Hypothalamus (tissue), 51 donors: ENCODE measurements at places on chromosomes 2 and 18.
A peak's percentile ranks its signal among the peaks of the same experiment; 100 is the strongest.

GRCh38 chr2:50014168-50014567 is 859.9 kb upstream of the FSHR start:
- DNase-seq, result no peak

DNA sequence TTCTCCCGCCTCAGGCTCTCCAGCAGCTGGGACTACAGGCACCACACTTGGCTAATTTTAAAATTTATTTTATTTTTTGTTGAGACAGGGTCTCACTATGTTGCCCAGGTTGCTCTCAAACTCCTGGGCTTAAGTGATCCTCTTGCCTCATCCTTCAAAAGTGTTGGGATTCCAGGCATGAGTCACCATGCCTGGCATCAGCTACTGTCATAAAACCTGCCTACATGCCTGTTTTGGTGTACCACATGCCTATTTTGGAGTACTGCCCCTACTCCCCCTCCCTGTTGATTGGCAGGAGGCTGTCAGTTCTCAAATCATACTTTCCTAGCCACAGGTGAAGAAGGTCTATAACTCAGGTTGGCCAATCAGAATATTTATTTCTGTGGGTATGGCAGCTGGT is 64.0 kb downstream of the CHST9 start:
- DNase-seq, result no peak

DNA sequence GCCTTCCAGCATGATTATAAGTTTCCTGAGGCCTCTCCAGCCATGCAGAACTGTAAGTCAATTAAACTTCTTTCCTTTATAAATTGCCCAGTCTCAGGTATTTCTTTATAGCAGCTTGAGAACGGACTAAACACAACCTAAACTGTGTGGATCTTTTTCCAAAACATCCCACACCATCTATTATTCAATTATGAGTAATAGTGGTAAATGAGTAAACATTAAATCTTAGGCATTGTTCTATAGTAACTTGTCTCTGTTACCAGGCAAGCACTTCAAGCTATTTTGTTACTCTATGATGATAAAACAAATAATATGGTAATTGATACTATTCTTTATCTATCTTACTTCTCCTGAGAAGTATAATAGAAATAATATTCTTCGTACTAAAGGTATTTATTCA is 536.9 kb upstream of the CHAC2 start:
- no peak for DNase-seq

- no peak for DNase-seq
Measured at GRCh38 chr2:8133363-8133762, 548.5 kb upstream of the ID2 start.

- DNase-seq, result no peak
Measured at GRCh38 chr2:158610059-158610458, 153.3 kb downstream of the PKP4 start.

- DNase-seq, result no peak
Measured at GRCh38 chr2:143279672-143280071, 150.5 kb downstream of the ARHGAP15 start.

GRCh38 chr2:37415128-37415820 is 70.8 kb downstream of the QPCT start:
- no peak for DNase-seq

DNA sequence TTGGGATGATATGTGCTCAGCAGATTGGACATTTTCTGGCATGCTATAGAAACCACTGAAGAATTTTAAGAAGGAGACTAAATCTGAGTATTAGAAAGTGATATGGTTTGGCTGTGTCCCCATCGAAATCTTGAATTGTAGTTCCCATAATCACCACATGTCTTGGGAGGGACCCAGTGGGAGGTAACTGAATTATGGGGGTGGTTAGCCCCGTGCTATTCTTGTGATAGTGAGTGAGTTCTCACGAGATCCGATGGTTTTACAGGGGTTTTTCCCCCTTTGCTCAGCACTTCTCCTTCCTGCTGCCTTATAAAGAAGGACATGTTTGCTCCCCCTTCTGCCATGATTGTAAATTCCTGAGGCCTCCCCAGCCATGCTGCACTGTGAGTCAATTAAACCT is 535.9 kb upstream of the VRK2 start:
- no peak for DNase-seq

DNA sequence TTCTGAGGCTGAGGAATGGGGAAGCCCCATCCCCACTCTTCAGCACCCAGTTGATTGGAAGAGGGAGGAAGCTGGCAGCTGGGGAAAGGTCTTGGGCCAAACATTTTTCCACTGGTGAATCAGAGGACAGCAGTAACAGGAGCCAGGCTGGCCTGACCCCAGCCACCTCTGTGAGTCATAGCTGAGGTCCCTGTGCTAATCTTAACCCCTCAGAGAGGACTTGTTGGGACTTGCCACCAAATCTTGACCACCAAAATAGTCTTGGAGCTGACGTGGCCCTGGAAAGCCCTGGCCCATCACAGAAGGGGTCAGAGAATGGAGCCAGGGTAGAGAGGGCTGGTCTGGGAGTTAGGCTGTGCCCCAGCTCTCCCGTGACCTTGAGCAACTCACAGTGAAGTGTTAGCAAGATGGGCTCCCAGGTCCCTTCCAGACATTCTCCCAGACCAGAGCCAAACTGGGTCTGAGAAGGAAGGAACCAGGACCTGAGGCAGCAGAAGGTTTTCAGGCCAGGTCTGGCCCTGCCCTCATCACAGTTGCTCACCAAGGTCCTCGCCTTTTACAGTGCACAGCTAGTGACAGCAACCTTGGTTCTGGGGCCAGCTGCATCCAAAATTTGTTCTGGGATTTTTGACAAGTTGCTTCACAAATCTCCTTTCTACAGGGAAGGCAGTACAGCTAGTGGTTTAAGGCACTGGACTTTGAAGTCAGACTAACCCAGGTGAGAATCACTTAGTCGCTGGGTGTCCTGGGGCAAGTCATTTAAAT is 266.6 kb downstream of the CYP26B1 start:
- no peak for DNase-seq

- no peak for DNase-seq
Measured at GRCh38 chr18:63079114-63079513, 240.5 kb downstream of the BCL2 start.

DNA sequence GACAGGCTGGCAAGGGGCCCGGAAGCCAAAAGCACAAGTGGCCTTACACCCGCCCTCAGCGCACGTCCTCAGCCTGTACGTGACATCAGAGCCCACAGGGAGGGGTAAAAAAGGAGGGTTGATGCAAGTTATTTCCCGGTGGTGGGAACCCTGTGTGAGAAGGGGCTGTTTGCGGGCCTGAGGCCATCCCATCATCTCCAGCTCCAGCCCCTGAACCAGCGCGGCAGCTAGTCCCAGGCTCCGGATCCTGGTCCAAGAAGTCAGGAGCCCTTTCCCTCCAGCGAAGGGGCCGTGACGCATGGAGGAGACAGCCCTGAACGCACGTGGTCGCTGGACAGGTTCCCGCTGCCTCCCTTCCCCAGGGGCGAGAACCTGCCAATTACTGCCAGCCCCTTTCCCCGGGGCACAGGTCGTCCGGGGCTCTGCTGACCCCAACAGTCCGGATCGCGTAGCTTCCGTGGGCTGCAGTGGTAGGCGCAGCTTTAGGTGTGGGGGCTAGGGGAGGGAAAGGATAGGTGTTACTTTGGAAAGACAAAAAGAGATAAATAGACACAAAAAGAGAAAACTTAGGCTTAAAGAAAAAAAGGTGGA is 1.3 kb upstream of the LRP2 start:
- DNase-seq, result no peak

GRCh38 chr2:226446406-226447001 is 353.1 kb downstream of the IRS1 start:
- DNase-seq, result no peak

DNA sequence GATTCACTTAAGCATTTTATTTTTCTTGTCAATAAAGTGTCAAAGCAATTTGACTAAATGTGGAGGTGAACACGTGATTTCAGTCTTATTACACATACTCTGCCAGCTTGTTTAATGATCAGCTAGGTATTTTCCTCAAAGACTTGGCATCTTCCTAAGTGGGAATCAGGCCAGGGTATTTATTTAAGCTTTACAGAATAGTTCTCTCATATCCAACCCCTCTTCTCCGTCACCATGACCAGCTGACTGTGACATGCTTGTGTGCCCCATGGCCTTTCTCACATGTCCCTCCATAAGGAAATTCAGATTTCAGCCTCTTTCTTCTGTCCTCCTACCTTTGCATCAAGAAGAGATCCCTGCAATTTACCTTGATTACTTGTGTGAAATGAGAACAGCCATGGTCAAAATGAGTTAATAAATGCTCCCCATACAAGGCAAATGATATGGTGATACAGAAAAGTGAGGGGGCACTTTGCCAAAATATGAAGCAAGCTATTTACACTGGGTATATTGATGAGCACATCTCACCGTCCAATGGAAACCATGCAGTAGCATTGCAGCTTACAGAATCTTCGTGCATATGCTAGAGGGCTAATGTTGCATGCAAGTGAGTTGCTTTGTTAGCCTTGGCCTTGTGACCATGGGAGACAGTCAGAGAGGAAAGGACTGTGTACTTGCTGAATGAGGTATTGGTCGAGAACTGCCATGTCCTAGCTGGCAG is 202.2 kb downstream of the RNF152 start:
- DNase-seq, result no peak

GRCh38 chr2:101300164-101300563 is 8.3 kb downstream of the RNF149 start:
- no peak for DNase-seq

GRCh38 chr2:146992057-146992456 is 852.8 kb upstream of the ACVR2A start:
- no peak for DNase-seq

- DNase-seq, result no peak
Measured at GRCh38 chr18:79589601-79590091, 90.0 kb upstream of the CTDP1 start.

DNA sequence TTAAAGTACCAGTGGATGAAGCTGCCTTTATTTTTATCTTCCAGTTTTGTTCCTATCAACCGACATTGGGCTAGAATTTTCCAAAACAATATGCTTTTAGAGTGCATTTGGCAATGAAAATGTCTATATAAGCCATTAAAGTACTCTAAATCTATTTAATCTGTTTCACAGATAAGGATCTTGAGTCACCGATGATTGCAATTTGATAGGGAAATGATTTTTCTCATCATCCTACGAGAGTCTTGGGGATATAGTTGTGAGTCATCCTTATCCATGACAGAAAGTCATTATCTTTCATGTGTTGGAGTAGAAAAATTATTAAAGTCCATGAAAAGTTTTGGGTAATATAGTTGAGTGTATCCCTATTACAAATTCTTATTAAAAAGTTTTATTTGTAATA is 26.1 kb downstream of the SLC39A10 start:
- DNase-seq, result no peak

DNA sequence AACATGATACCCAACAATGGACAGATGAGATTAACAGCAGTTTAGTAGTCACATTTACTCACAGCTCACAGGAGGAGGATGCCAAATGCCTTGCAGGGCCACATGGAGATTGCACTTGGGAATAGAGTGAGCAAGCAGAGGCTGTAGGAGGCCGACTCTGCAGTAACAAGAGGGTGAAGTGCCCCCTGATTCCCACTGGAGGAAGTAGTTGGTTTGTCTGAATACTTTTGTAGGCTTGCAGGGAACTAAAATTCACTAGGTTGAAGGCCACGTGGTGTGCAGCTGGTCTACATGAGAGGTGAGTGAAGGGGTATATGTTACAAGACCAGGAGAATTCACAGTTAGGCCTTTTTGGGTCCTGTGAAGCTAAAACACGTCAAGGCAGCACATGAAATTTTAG is 419.3 kb upstream of the TNP1 start:
- no peak for DNase-seq

DNA sequence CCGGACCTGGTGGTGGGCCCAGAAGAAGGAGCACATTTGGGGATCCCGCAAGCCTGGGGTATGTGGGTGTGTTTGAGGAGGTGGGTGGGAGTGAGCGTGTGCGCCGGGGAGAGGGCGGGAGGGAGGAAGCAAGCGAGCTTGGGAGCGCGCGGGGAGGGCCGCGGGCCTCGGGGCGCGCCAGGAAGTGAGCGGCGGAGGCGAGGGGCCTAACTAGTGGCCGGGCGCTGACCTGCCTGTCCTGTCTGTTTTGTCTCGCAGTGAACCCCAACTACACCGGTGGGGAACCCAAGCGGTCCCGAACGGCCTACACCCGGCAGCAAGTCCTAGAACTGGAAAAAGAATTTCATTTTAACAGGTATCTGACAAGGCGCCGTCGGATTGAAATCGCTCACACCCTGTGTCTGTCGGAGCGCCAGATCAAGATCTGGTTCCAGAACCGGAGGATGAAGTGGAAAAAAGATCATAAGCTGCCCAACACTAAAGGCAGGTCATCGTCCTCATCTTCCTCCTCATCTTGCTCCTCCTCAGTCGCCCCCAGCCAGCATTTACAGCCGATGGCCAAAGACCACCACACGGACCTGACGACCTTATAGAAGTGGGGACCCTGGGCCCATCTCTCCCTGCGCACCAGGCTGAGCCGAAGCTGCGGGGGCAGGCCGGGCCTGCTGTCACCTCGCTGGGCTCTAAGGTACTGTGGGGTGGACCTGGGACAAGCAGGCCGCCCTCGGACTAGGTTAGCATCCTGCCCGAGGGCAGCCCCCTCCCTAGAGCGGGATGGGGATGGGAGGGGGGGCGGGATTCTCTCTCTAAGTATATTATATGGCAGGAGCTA is 1.2 kb downstream of the HOXD4 start:
- no peak for DNase-seq

GRCh38 chr18:63319383-63320122 is at the start of gene BCL2:
Gene BCL2 (minus strand): TSS chr18:63319769.
- peak; percentile 80 for DNase-seq

DNA sequence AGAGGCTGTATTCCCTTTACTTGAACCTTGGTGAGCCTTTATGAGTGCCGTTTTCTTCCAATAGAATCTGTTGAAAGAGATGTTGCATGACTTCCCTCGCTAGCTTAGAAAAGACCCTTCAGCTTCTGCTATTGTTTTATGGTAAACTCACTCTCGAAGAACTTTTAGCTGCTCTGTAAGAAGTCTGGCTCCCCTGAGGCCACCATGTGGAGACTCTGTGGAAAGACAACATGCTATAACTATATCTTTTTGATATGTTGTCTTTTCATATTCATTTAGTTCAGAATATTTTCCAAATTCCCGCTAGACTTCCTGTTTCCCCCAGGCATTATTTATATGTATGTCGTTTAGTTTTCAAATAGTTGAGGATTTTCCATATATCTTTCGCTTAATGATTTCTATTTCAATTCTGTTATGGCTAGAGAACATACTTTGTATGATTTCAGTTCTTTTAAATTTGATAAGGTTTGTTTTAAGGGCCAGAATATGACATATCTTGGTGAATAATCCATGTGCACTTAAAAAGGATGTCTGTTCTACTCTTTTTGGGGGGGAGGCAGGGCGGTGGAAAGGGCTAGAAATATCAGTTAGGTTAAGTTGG is 64.1 kb downstream of the PTPN4 start:
- no peak for DNase-seq
